ENCODE measurements at places on chromosomes 11 and 22.

GRCh38 chr22:32723643-32724042 lies 77.9 kb upstream of the TIMP3 start:
- no peak for DNase-seq

- DNase-seq, result no peak
These were observed 276.4 kb upstream of the PLET1 start for GRCh38 chr11:112537026-112537425.

DNA sequence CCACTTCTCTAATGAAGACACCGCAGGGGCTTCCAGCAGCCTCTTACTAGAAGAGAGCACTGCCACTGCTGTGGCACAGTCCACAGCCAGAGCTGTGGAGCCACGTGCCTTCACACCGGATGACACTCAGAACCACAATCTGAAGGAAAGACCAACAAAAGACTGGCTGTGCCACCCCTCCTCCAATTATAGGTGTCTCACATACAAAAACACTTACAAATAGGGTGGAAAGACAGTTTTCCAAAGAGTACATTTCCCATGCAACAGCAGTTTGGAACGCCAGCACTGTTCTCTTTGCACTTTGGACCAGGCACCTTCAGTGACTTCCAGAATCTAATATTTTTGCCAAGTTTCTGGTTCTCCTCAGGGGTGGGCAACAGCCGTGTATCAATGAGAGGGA lies 38.0 kb upstream of the SLC25A1 start:
- DNase-seq, result no peak

DNA sequence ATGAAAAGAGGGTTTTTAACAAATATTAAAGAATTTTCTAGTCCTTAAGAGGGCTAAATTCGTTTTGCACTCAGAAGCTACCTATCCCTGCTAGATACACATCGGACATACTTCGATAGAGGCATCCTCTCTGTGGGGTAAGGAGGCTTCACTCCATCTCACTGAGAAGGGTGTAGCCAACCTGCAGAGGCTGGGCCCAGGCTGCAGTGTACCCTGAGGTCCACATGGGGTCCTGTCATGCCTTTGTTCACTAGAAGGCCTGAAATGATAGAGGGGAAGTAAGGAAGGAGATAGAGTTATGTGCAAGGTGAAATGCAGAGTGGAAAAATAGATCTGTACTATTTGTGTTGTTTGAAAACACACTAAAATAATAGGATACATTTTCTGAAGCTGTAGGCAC lies 45.6 kb downstream of the IGSF9B start:
- DNase-seq, result no peak

DNA sequence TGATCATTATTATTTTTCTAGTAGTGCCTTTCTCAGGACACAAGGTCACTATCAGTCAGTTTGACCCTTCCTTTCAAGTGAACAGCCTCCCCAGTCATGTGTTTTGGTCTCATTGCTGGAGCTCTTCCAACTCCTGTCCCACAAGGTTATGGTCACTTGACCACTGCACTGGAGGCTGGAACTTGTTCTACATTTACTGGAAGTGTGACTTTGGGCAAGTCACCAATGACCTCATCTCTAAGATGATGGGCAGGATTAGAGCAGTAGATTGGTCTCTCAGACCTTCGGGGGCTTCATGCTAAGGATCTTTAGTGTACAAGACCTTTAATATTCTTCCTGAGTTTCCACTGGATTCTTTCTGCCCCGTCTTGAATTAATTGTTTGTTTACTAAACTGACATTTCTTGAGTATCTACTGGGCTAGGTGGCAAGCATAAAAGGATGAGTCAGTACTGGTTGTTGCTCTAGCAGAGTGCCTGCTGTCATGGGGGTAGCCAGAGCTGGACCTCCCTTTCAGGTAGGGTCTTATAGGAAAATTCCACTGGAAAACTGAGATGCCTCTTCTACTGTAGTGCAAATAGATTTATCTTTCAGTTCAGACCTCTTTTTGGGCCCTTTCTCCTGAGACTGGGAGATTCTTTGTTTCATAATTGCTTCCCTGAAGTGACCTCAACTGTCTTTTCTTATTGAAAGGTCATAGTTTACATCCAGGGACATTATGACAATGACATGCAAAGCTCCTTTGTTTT lies 106.8 kb downstream of the GRAMD1B start:
- DNase-seq, result no peak

DNA sequence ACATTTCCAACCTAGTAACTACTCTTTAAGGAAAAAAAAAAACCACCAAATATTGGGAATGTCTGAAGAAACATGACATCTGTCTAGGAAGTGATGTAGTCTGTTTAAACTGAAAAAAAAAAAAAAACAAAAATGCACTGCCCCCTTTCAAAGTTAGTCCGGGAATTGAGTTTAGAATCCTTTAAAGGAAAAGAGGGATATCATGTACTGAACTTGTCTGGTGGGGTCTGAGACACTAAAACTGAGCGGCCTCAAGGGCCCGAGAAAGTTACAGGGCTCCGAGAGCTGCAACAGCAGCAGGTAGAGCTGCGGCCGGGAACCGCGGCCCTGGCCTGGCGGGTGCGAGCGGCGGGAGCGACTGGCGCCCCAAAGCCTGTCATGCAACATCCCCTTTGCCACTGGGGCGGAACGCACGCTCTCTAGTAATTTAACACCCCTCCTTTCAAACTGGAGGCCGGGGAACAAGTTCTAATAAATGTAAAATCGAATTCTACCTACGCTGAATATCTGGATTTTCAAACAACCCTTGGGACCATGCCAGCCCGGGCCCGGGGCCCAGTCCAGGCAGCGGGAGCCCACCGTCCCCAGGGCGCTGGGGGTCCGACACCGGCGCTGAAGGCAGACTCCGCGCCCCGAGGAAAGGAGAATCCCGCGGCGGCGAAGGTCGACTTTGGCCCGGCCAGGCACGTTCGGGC lies 736 bp downstream of the RDX start:
- peak; percentile 58 for DNase-seq

- DNase-seq, result no peak
These were observed 30.9 kb downstream of the IGLL1 start for GRCh38 chr22:23549198-23549595.

DNA sequence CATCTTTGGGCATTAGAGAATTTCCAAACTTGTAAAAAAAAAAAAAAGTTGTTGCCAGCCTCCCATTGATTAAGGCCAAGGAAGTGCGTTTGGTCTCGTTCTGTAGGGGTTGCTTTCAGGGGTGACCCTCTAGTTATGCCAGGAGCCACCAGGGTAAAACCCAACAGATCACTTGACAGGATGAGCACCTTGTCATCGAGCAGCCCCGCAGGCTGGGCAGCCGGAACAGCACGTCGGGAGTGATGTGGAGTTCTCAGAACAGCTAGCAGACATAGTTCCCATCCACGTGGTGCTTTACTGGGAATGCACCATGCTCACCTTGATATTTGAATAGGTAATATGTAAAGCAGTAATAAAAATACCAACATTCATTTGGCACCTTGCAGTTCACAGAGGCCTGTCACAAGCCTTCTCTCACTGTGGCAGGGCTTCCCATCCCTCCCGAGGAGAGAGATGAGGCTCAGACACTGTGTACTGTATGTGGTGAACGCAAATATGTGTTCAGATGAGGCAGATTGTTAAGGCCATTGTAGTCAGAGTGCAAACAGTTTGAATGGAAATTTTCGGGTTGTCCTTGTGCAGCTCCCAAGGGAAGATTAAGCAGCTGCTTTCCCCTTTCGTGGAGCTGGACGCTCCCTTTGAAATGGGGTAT lies 70.9 kb upstream of the SORL1-AS1 start:
- DNase-seq, result no peak

DNA sequence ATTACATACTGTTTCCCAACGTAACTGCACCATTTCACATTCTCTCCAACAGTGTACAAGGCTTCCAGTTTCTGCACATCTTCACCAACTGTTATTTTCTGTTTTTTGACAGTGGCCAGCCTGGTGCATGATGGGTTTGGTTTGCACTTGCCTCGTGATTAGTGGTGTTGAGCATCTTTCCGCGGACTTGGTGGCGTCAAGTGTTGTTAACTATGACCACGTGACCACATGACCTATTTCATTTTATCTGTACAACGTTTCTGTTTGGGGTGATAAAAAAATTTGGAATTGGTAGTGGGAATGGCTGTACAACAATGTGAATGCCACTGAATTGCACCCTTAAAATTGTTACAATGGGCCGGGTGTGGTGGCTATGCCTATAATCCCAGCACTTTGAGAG lies 2.5 kb upstream of the YPEL1 start:
- DNase-seq, result no peak

DNA sequence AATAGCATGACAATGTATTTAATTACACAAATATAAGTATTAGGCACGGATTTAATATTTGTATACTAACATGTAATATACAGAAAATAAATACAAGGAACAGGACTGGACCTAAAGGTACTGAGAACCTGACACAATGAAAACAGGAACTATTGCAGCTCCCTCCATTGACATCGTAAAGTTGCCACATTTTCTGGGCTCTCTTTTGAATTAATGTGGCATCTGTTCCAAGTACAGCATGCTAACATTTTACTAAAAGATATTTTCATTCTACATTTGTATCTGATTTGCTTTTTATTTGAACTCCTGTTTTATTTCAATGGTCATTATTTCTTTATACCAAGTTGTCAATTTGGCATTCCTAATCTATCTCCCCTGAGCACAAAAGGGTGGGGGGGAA lies 15.3 kb downstream of the PHF21A start:
- DNase-seq, result no peak

DNA sequence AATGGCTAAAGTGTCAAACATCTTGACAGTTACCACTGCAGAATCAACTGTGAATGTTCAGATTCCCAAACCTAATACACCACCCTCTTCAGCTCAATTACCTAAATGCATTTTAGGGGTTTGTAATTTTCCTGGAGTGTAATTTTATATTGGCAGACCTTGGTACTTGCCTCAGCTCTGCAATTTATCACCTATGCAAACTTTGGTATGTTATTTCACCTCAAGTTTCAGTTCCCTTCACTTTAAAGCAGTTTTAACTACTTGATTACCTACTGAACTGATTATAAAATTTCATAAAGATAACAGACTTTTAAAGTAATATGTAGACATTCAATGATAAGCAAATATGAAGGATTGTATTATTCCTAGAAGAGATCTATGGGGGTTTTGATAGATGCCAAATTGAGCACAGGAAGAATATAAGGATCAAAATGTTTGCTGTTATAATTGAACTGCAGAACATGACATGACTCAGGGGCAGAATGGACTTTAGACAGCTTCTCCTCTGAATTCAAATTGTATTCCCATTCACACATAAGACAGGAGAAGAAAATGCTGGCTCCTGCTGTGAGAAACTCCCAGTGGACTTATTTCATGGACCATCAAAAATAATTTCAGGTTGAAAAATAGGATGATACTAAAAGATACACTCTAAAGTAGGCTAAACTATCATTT lies 491.5 kb upstream of the LUZP2 start:
- DNase-seq, result no peak

DNA sequence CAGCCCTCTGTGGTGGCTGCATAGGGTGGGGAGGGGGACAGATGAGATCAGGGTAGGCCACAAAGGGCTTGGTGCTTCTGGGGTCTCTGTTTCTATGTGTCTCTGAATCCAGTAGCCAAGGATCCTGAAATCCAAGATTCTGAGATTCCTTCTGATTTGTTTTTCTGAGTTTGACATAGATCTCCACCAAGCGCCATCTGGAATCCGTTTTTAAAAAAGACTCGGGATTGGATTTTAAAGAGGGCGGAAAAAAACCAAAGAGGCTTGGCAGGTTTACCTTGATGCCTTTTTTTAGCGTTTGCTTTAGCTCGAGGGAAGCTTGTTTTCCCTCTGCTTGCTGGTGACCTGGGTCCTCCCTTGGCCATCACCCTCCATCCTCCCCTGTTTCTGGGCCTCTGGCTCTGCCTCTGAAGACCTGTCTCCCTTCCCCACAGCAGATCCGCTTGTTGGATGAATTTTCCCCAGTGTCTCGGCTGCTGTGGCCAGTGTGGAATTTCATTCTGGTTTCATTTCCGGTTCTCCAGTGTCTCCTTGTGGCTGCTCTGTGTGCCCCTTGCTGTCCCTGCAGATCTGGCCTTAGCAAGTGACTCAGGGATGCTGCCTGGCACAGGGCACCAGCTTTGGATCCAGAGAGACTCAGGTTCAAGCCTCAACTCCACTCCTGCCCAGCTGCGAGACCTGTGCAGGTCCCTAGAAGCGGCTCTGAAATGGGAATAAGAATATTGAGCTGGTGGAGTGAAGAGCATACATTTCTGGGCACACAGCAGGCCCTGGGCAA lies 15.1 kb downstream of the SYNGR1 start:
- DNase-seq, result no peak

- DNase-seq, result no peak
These were observed 45.7 kb upstream of the TUB start for GRCh38 chr11:8035200-8035855.

DNA sequence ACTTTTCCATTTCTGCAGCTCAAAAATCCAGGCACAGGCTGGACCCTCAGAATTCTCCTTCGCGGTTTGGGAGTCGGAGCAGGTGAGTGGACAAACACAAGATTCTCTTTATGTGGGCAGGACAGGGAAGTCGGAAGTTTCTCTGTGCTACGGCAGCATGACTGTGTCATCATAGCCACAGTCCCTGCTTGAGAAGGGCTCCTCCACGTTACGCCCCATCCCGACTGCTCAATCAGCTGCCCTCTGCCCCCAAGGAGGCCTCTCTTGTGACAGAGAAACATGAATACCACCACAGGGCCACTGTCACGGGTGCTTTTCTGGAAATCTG lies 89.0 kb upstream of the SHISAL1 start:
- no peak for DNase-seq

DNA sequence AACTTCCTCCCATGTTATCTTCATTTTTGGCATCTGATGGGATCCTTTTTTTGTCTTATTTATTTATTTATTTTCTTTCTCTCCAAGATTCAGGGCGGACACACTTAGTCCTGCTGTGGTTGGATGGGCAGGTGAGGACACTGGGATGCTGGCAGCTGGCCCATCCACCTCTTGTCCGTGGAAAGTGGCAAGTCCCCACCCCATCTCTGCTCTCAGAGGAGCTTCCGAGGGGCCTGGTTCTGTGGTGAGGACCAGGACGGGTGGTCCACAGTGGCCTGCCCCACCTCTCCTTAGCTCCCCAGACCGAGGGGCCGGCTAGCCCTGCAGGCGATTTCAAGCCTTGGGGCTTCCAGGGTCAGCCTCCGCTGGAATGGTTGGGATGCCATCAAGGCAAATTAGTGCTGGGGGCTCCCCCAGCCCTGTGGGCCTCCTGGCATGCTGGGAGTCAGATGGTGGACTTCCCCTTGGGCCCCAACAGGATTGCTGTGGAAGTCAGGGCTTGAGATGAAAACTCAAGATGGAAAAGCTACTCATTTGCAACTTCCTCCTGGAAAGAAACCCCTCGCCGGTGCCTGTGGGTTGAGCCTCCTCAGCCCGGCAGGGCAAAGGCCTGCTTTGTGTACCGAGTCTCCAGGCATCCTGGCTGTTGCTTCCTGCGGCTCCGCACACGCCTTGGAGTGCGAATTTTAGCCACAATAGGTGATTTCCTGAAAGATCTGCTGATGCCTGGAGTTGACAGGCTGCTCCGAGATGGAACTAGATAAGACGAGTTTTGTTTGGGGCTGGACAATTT lies 31.2 kb upstream of the LINC01488 start:
- DNase-seq, result no peak

Measured in NCI-H1105 treated with DMSO at 0.1 percent for 48 hours (cell line).